CD8-positive, alpha-beta memory T cell (primary cell): ENCODE measurements at places on chromosomes 7 and 10.

DNA sequence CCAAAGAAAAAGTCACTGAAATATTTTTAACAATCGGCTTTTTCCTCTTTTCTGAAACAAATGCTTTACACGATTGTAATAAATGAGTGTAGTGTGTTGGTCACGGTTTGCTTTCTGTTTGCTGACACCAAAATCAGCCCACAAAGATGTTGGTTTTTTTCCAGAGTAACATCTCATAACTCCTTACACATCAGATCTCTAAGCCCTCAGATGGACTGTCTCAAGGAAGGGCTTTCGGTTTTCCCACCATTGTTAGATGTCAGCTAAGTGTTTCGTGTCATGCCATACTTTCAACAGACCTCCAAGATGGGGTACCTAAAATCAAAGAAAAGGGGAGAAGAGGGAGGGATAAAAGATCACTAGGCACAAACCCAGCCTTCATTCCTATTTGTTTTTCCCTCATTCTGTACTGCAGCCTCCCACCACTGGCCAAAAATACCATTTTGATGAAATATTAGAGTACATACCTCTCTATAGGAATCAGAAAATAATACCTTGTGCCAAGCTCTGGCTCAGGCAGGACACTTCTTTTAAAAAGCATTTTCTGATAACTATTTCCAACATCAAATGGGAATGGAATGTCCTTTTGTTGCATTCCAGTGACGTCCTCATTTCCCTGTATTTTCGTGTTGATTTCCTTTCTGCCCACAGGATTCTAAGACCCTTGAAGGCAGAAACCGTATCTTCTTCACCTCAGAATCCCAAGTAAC is 159.1 kb downstream of the DGKI start:
- no peak for DNase-seq

DNA sequence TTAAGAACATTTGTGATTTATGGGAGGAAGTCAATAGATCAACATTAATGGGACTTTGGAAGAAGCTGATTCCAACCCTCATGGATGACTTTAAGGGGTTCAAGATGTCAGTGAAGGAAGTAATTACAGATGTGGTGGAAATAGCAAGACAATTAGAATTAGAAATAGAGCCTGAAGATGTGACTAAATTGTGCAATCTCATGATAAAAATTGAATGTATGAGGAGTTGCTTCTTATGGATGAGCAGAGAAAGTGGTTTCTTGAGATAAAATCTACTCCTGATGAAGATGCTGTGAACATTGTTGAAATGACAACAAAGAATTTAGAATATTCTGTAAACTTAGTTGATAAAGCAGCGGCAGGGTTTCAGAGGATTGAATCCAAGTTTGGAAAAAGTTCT is 70.9 kb upstream of the NEUROD6 start:
- DNase-seq: no peak

DNA sequence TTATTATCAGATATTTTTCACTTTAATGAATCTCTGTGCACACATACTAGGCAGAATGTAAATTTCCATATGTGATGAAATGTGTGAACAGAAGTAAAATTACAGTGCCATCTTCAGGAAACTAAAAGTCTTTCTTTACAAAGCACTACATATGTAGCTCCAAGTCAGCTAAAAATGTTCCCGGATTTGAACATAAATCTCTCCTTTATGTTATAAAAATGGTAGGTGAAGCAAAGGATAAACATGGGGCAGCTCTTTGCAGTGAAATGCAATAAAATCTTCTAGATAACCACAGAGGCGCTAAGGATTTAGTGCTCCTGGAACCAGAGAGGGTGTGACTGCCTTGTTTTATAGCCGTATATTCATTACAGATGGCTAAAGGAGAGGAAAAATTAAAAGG is 104.9 kb upstream of the C7orf33 start:
- DNase-seq: no peak

DNA sequence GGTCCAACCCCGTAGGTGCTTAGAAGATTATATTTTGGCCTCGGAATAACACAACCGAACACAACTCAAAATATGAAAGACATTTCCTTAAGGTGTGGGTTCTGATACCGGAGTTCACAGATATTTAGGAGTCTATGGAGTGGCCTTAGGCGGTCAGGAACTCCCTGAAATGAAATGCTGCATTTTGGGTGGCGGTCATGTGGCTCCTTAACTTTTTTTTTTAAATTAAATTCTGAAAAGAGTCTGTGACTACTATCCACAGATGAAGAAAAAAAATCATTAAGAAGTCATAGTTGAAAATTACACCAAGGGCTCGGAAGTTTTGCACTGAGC is 290.9 kb upstream of the NFE2L3 start:
- DNase-seq: no peak

GRCh38 chr10:130022511-130023299 is 58.6 kb upstream of the EBF3 start:
- DNase-seq: no peak

DNA sequence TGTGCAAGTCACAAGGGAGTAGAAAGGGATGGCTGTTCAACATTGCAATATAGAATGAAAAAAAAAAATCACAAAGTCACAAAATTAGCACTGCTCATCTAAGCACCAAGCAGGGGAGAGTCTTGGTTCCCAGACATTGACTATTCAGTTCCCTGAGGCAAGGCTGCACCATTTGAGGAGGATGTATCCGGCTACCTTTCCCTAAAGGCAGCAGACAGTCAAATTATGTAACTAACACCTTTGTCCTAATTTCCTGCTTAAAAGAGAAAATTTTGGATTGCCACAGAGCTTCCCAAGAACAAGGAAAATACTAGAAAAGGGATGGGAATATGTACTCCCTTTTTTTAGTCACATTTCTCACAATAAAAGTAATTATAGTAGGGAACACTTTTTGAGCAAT is 148.1 kb downstream of the PCLO start:
- DNase-seq: no peak

GRCh38 chr10:114822444-114823076 is 980 bp downstream of the FHIP2A start:
- DNase-seq: peak; percentile 15
